ENCODE measurements at places on chromosomes 1 and 21. TPM values are rescaled to one million over a fixed set of nuclear protein-coding genes. Genes with fewer than 3 reads are reported as not detected.

- no peak for DNase-seq
Observed at GRCh38 chr1:173267453-173267945, 60.4 kb upstream of the TNFSF4 start.

- DNase-seq = no peak
Observed at GRCh38 chr1:99674115-99675064, 28.5 kb downstream of the PALMD start.

DNA sequence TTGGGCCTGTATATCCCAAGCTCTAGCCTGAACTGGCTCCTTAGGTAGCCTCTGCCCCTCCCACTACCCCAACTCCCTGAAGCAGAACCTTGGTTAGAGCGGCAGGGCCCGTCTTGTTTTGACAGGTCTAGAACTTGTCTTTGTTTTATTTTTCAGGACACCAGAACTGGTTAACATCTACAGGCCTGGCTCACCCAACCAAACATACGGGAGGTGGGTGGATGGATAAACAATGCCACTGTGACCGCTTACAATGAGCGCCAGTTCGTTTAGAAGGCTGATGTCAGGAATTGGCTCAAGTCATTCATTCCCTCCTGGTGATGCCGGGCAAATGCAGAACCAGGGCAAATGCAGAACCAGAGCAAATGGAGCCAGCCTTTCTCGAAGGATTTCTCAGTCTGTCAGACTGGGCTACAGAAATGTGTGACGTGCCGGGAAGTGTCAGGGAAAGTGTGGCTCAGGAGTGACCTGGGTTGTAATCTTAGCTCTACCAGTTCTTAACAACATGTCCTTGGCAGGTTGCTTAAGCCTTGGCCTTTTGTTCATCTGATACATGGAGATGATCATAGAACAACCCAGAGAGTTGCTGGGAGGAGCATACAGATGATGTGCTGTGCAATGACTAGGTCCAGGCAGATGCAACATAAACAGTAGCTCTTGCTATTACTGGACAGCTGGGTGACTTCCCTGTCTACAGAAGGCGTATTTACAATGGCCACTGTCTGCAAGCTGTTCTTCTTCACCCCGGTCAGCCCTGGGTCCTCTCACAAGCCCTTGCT is 30.5 kb upstream of the BTG2 start:
- DNase-seq = no peak

Gene IGSF9
- 19.6 TPM for total RNA-seq

Gene IGSF21
- total RNA-seq = not detected

Gene GRIK3
- not detected for total RNA-seq

GRCh38 chr1:11072216-11072917 is 12.5 kb upstream of the SRM start:
- DNase-seq = no peak

DNA sequence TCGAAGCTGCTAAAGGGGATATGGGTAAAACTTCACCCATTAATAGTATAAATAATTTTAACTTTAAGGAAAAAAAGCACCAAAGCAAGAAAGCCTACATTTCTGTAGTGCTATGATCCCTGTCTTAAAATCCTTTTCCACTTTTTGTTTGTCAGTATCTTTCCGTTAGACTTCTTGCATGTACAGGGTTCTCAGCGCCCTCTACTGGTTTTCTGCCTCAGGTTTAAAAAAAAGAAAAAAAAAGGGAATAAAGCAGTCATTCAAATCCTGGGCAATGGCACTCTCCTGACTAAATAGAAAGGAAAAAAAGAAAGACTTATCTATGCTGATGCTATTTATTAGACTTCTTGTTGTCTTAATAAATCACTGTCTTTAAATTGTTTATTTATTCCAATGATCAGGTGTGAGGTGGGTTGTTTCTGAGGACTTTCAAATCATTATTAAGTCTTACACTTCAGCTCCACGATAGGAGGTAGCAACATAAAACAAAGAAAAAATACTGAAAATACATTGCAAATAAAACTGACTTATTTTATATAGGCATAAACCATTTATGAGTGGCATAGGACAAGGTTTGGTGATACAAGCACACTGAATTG is 475.4 kb upstream of the NR5A2 start:
- DNase-seq = no peak

DNA sequence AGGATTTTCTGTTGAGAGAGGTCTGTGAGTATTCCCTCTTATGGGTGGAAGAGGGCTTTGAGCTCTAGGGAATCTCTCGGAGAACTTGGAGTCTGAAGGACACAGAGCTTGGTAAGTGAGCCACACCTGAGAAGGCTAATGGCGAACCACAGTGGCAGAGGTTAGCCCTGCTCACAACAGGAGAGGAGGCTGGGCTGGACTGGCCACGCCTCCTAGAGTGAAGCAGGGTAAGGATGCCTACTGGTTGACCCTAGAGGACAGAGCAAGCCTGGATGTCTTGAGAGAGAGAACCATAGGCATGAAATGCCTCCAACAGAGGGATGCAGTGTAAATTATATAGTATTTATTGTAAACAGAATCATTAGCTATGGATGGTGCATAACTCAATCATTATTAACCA is 232.6 kb downstream of the PCP4 start:
- no peak for DNase-seq

DNA sequence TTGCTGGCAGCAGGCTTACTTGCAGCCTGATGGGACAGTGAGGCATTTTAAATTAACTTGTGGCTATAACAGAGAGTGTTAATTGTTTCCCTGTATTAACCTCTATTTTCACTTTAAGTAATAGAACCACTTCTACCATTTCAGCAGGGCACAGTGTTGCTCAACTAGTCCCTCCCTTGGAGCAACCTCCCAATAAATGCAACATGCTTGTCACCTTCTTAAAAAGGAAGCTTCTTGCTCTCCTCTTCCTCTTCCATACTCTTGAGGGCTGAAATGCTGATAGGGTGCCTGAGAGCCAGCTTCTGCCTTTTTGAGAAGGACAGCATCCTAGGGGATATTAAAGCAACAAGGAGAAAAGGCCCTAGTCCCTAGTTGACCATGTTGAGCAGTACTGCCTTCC is 52.1 kb downstream of the C4BPA start:
- no peak for DNase-seq

DNA sequence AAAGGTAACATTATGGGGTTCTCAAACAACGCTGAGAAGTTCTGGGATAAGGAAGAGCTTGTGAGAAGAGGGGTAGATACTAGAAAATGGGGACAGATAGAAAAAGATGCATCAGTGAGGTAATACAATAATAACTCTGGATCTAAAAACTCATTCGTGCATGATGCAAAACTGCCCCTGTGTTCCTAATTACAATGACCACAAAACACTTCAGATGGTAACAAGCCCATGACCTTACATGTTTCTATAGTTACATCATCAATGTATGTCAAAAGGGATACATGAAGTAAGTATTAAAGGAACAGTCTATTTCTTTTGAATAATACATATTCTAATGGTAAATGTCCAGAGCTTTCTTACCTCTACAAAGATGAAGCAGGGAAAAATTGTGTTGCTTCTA is 110.6 kb upstream of the PLPPR5 start:
- DNase-seq = no peak

DNA sequence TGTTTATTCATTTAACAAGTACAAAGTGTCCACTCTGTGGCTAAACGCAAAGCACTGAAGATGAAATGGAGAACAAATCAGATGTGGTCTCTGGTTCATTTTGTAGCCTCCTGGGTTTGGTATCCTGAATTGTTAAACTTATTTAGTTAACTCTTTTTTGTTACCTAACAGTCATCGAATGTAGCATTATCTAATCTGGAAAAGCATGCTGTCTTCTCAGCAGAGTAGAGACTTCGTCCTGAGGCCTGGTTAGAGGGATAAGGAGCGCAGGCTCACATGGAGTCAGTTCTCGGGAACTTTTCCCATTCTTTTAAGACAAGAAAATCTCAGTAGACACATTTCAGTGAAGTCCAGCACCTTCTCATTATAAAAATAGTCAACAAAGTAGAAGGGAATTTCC is 33.1 kb upstream of the SH3D21 start:
- no peak for DNase-seq

Gene OR2M3
- total RNA-seq = not detected

Gene DEPDC1
- 19.9 TPM for total RNA-seq

DNA sequence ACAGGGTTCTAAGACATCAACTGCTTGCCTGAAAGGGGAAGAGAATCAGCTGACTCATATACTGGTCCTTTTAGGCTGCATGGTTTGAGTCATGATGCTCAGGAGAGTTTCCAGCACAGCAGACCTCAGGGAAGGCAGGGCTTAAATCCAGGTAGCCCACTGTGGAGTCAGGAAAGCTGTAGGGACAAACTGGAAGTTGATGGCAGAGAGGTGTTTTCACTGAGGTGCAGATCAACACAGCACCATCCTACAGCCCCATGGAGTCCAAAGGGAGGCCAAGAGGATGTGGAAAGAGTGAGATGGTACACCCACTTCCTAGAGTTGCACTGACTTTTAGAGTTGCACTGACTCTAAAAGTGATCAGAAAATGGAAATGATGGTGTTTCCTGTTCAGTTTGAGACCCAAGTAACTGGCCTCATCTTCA is 252.4 kb upstream of the DUSP10 start:
- DNase-seq = no peak

DNA sequence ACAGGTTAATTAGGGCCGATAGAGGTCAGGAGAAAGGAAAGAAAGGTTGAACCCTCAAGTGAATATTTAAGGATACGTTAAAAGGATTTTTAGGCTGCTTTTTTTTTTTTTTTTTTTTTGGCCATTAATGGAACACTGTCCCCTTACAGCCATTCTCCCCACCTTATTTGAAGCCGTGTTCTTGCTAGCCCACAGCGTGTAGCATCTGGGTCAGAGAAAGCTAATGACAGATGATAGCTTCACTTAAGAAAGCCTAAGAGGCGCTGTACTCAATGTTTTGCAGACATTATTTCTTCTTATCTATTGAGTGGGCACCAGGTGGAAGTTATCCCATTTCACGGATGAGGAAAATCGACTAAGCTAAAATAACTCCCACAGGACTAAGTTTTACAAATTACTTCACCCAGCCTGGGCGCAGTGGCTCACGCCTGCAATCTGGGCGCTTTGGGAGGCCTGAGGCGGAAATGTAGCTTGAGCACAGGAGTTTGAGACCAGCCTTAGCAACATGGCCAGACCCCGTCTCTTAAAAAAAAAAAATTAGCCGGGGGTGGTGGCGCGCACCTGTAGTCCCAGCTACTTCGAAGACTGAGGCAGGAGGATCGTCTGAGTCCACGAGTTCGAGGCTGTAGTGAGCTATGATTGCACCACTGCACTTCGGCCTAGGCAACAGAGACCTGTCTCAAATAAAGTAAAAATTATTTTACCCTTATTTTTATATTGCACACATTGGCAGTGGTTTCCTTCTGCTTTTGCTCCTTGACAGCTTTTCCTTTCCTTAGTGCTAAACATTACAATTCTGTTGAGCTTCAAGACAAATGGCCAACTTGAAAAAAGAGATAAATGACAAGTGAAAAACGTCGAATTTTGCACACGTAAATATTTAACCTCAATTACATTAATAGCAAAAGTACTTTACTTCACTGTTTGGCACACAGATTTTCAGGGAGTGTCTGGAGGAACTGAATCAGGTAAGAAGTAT is 1.1 kb upstream of the PHTF1 start:
- DNase-seq = no peak

DNA sequence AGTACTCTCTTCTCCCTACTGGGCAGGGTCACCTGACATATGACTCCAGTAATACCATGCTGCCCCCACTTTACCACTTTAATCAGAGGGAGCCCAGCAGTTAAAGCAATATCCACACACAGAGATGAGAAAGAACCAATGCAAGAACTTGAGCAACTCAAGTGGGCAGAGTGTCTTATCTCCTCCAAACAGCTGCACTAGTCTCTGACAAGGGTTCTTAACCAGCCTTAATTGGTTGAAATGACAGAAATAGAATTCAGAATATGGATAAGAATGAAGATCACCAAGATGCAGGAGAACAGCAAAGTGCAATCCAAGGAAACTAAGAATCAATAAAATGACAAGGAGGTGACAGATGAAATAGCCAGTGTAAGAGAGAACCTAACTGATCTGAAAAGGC is 91.0 kb downstream of the KCNT2 start:
- DNase-seq = no peak

Gene ANKRD35
- 0.09 TPM for total RNA-seq

- no peak for DNase-seq
Observed at GRCh38 chr1:180268556-180269075, 38.6 kb downstream of the LHX4 start.

DNA sequence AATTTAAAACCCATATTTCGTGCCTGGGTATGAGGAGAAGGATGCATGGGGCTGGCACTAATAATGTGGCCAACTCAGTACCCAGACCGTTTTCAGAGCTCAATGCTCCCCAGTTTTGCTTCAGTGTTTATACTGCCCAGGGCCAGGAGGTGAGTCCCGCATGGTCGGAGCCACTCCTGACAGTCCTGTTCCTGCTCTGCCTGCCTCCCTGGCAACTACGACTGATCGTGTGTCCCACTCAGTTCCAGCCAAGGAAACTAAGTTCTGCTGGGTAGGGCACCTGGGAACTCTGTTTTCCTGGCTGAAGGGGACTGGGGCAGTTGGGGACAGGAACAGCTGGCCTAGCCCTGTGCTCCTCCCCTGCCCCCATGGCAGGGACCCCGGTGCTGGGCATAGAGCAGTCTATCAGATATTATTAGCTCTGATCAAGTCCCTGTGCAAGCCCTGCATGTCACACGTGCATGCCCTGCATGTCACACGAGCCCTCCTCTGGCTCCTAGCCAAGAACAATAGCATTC is 19.2 kb downstream of the S100A7 start:
- no peak for DNase-seq

DNA sequence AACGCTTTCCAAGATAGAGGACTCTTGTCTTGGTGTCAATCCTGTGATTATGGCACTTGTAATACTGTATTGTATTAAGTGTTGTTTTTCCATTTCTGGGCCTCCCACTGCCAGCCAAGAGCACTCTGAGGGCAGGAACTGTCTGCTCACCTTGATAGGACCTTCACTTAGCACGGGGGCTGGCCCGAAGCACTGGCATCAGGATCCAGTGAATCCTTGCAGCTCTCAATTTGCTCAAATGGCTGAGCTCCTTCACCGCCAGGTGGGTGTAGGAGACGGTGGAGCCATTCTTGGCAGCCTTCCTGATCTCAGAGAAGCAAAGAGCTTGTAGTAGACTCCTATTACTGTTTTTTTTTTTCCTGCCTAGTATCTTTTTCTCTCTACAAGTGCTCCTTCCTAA is 17.7 kb downstream of the MECR start:
- DNase-seq = no peak

DNA sequence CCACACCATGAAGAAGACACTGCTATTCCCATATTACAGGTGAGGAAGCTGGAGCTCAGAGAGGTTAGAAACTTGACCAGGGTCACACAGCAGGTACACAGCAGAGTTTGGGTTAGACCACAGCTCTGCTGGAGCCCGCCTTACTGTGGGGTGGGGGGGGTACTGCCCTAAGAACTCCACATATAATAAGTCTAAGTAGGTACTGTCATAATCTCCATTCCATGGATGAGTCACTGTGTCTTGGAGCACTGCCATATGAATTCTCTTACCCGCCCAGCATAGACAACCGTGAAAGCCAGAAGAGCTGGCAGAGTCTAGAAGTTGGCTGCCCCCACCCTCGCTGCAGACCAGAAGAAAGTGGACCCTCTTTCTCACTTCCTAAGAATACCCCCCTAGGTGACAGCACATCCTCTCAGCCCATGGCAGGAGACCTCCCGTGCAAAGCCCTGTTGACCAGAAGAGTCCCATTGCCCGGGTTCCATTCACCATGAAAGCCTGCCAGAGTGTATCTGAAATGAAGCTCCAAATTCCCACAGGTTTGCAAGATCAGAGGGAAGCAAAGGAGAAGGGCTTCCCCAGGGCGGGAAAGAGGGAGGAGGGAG is 5.2 kb upstream of the PLA2G2D start:
- no peak for DNase-seq

GRCh38 chr1:24639881-24640280 is 3.2 kb upstream of the SRRM1 start:
- DNase-seq = no peak

GRCh38 chr1:11576109-11576875 is 77.9 kb downstream of the FBXO2 start:
- DNase-seq = no peak

Gene TMEM82
- total RNA-seq = 2.7 TPM
